ENCODE measurements at places on chromosomes 2 and 18.
A peak's percentile ranks its signal among the peaks of the same experiment; 100 is the strongest.

- DNase-seq, result no peak
Observed at GRCh38 chr2:239087046-239087710, 239.3 kb downstream of the TWIST2 start.

GRCh38 chr2:191625016-191625415, 52.9 kb upstream of the NABP1 start:
- DNase-seq, result no peak

DNA sequence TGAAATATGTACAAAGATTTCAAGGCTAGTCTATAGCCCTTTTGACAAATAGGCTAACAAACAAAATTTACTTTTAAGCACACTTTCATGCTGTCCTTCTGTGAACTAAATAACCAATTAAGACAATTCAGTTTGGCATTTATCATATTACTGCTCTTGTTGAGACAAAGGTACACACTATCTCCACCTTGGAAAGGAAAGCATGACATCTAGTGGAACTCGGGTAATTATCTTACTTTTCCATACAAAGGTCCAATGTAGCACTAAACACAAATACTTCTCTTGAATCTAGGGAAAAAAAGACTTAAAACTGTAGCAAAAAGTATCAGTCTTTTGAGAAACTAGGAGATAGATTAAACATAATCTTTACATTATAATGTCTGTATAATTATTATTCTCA, 125.0 kb upstream of the CD226 start:
- no peak for DNase-seq

DNA sequence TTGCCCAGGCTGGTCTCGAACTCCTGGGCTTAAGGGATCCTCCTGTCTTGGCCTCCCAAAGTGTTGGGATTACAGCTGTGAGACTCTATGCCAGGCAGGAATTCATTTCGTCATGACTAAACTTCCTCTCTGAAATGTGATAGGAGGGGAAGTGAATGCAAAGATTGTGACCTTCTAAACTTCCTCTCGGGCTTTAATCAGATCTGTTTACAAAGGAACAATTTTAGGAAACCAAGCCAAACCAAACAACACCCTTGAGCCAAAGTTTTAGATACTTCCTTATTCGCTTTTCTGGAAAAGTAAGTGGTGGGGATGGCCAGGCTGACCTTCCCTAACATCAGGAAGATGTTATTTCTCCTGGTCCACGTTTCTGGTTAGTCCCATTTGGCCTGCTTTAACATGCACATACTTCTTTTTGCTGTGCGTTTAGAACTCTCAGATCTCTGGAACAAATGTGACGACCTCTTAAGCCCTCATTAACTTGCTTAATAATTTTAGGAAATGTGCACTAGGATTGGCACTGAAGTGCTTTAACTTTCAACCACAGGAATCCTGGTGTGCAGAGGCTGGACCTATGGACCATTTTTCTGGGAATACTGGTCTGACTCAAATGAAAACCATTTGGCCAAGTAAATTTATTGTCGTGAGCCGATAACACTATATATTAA, 33.2 kb upstream of the YES1 start:
- DNase-seq, result no peak

DNA sequence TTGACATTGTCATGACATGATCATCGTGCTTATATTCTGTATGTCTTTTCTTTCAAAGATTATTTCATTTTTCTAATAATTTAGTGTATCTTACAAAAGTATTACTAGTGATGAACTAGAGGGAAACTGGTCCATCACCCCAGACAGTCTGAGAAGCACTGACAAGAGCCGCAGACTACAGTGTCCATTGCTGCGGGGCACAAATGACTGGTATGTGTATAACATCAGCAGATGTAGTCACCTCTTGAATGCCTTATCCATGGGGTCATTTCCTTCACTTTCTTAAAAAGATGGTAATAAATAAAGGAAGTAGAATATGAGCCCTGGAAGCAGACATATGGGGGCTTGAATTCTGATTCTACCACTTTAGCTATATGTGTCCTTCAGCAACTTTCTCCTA, 29.6 kb downstream of the NEMP2 start:
- no peak for DNase-seq

DNA sequence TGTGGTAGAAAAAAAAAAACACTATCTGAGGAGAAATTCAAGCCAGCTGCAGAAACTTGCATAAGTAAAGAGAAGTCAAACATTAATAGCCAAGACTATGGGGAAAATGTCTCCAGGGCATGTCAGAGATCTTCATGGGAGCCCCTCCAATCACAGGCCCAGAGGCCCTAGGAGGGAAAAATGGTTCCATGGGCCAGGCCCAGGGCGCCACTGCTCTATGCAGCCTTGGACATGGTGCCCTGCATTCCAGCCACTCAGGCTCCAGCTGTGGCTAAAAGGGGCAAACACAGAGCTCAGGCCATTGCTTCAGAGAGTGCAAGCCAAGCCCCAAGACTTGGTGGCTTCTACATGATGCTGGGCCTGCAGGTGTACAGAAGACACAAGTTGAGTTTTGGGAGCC, 354.7 kb downstream of the NBAS start:
- no peak for DNase-seq

DNA sequence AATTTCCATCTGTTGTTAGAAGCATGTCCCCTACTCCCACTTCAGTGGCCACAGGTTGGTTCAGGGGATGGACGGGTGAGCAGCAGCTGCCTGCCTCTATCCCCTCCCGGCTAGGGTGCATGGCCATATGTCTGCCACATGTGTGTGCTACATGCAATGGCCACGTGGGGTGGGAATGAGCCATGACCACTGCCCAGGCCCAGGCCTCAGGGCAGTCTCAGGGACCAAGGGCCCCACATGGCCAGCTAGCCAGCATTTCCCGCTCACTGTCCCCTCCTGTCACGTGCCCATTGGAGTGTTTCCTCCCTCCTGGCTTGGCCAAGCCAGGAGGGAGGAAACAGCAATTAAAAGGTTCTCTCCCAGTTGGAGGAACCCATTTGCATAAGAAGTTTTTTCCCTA, 117.1 kb downstream of the KCNS3 start:
- no peak for DNase-seq

DNA sequence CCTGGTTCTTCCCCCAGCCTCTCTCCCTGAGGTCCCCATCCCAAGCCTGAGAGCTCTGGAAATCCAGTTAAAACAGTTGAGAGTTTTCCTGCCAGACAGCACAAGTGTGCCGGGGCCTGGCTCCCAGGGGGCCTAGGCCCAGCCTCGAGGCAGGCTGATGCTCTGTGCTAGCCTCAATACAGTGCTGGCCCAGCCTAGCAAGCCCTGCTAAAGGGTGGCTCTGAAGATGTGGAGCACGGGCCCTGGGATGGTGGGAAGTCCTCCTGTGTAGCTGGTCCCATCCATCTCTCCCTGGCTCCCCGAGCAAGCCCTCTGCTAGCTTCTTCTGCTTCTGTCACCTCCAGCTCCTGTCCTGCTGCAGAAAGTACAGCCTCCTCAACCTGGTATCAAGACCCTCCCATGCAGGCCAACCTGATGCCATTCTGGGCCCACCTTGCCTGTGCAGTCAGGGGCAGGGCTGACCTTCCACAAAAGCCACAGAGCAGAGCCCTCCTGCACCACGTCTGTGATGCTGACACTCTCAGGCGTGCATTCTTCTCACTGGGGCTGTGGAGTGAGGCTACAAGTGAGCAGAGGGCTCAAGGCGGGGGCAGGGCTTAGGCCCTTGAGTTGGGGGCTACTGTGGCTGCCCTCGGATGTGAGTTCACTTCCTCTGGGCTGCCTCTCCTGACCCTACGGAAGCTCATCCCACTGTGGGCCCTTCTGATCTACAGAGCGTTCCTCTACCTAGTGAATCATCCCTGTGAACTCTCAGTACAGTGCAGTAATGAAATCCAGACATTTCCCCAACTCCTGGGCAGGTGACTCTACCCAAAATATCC, 60.1 kb upstream of the LAPTM4A start:
- DNase-seq, result no peak

GRCh38 chr2:44330801-44331200, 30.5 kb downstream of the PREPL start:
- no peak for DNase-seq

DNA sequence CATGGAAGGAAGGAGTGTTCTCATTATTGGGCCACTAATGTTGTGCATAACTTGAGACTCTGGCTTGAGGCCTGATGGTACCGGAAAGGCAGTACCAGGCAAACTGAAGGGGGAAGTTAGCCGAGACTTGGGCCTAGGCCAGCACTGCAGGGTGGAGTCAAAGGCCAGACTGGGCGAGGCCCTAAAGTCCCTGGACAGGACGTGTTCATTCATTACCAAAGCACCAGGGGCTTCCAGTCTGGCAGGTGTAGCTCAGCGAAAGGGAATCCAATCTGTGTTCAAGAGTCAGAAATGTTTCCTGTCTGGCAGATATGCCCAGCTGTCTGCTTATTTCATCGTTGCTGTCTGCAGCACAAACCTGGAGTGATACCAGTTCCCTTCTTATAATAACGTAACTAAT, 4.7 kb upstream of the ITSN2 start:
- DNase-seq, result peak; percentile 83

DNA sequence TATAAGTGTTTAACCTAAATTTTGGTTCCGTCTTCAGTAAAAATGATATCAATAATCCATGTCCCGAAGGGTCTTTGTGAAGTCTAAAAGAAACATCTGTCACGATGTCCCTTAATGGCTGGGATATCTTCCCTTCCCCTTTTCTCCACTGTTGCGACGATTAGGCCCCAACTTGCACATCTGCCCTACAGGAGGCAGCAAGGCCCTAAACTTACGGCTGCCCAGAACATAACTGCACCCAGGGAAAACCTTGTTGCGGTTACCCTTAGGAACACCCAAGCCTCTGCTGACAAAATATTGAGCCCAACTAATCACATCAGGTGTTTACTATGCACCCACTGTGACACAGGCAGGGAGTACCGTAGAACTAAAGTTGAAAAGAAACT, 1.3 kb upstream of the SMAD2 start:
- DNase-seq, result no peak

- no peak for DNase-seq
Observed at GRCh38 chr2:85189606-85190270, 56.5 kb downstream of the TCF7L1 start.

GRCh38 chr18:63271881-63272299, 47.7 kb downstream of the BCL2 start:
- peak; percentile 79 for DNase-seq

GRCh38 chr2:197555467-197555866, 39.6 kb downstream of the MOB4 start:
- no peak for DNase-seq

DNA sequence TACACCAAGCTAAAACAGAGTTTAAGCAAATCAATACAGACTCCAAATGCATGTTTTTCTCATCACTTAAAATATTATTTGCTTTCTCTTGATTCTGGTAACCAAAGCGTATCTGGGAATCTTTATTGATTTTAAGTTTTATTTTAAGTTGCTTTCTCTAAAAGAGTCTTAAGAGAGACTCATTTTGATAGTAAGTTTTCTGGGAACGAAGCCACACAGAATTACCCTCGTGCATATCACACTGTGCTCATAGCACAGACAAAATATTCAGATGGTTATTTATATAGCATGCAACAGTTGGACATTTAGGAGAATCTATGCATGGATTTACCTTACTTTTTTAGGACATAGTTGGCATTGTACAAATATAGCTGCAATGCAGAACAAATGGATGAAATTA, 597.5 kb upstream of the NRXN1 start:
- no peak for DNase-seq

GRCh38 chr2:196229013-196229412, 57.6 kb upstream of the STK17B start:
- no peak for DNase-seq

- DNase-seq, result no peak
Observed at GRCh38 chr2:100664756-100665101, 101.9 kb downstream of the PDCL3 start.

- DNase-seq, result no peak
Observed at GRCh38 chr2:72722492-72723070, 103.3 kb downstream of the EXOC6B start.

DNA sequence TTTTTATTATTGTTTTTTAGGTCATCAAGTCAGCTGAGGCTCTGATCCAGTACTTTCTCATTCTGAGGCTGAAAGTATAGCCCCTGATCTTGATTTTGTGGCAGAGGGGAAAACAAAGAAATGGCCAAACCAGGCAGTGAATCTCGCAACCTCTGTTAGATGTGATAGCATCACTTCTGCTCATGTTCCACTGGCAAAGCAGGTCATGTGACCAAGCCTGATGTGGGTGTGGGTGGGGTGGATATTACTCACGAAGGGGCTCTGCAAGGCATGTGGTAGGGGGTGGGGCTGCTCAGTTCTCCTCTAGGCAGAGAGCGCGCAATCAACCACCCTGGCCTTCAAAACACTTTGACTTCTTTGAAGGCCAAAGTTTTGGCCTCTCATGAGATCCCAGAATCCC, 254.2 kb downstream of the MYCN start:
- no peak for DNase-seq

DNA sequence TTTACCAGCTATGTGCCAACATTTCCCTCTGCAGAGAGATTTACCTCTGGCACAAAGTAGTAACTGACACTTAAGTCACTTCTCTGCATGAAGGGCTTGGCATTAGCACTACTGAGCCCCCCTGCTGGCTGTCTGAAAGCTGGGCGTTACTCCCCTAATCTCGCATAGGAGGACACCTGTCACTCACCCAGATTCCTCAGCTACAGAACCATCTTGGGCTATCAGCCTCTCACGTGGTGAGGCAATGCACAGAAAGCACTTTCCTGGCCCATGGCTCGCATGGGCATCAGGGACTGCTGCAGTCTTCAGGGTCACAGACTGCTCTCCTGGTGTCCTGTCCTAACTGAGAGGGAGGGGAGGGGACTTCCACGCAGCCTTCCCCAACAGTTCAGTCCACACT, 12.0 kb downstream of the SERPINE2 start:
- DNase-seq, result no peak

DNA sequence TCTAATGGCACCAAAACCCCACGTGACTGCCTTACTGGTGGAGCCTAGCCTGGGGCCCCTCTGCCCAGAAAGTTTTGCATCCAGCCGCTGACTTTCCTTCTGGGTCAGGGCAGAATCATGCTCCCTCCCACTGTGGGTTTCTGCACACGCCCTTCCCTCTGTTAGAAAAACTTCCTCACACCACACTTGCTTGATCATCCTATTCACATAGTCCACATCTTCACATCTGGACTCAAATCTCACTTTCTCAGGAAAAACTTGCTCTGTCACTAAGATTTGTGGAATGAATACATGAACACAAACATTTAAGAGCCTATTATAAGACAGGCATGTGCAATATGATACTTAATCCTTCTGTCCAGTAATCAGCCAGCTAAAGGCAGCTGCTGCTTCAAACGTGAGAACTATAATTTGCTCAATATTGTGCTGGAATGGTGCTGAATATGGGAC, 274.7 kb downstream of the RND3 start:
- no peak for DNase-seq

GRCh38 chr2:120360307-120360855, 14.4 kb downstream of the INHBB start:
- DNase-seq, result no peak

DNA sequence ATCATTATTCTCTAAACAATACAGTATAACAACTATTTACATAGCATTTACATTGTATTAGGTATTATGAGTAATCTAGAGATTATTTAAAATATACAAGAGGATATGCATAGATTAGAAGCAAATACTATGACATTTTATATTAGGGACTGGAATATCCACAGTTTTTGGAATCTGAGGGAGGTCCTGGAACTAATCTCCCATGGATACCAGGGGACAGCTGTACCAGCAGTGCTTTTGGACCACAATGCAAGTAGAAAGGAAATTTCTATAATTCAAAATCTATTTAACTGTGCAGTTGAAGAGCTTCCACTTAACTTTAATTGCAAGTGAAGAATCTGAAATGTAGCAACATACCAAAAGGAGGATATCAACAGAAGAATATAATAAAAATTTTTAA, 120.8 kb downstream of the LTBP1 start:
- DNase-seq, result no peak

Data from gastrocnemius medialis (tissue), 4 donors.